ENCODE measurements at places on chromosomes 4 and X.

- DNase-seq, result no peak
Observed at GRCh38 chr4:122119739-122120138, 32.4 kb upstream of the BLTP1 start.

- no peak for DNase-seq
Observed at GRCh38 chr4:161585011-161585410, 578.8 kb downstream of the FSTL5 start.

DNA sequence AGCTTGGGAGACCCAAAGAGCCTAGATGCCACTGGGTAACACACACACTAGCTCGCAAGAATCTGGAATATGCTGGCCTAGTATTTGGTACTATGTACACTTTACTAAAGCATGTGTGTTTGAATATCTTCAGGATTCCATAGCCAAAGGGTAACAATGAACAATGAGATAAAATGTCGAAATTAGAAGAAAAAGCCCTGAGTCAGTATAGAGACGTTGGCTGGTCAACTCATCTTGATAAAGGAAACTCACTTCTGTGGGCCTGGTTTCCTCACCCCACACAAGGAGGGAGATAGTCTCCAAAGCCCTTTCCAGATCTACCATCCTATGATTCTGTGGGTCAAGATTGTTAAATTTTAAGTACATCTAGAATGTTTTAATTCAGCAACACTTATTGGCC is 6.9 kb downstream of the ZDHHC9 start:
- DNase-seq, result no peak

- DNase-seq, result no peak
Observed at GRCh38 chr4:165328708-165329107, 1.2 kb downstream of the MSMO1 start.

DNA sequence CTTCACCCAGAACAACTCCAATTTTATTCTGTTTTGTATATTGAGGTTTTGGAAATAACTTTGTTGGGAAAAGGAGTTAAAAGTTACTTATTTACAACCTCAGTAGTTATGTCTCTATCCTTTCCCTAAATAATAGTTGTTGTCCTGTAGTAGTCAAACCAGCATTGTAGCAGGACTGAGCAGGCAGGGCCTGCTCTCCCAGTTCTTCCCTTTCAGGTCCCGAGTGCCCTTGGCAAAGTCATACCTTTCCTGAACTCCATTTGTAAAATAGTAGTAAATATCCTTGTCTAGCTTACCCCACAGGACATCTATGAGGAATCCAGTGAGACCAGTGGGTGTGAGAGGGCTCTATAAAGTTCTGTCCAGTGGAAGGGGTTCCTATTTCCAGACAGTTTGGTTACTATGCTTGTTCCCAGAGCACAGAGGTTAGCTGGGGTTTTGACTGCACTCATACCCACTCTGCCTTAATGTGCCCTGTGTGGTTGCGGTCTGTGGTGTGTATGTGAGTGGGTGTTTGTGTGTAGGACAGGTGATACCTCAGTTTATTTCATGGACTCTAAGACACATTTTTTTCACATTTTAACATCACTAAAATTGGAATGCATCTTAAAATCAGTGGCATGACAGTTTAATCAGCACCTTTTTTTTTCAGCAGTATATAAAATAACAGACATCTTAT is 136.3 kb downstream of the AMMECR1 start:
- DNase-seq, result no peak

DNA sequence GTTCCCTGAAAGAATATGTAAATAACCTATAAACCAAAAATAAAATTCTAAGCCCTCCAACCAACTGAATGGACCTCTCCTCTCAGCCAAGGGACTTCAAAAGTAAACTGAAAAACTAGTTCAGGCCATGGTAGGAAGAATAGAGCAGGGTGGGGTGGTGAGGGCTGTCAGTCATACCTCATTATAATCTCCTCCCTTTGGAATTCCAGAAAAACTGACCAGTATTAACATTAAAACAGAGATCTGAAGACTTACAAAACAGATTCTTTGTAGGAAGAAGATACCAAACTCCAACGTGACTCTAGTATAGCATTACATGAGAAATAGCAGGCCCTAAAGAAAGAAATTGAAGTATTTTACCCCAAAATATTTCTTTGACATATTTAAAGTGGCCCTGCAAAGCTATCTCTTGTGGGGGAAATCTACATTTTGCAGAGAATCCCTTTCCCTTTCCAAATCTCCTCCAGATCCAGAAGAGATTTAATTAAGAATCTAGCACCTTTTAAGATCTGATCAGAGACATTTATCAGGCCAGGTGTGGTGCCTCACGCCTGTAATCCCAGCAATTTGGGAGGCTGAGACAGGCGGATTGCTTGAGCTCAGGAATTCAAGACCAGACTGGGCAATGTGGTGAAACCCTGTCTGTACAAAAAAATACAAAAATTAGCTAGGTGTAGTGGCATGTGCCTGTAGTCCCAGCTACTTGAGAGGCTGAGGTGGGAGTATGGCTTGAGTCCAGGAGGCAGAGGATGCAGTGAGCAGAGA is 15.1 kb downstream of the TBC1D9 start:
- DNase-seq, result no peak

- peak; percentile 49 for DNase-seq
Observed at GRCh38 chr4:4984186-4984585, 35.1 kb downstream of the CYTL1 start.

- no peak for DNase-seq
Observed at GRCh38 chrX:101386542-101386885, 523 bp upstream of the BTK start.

DNA sequence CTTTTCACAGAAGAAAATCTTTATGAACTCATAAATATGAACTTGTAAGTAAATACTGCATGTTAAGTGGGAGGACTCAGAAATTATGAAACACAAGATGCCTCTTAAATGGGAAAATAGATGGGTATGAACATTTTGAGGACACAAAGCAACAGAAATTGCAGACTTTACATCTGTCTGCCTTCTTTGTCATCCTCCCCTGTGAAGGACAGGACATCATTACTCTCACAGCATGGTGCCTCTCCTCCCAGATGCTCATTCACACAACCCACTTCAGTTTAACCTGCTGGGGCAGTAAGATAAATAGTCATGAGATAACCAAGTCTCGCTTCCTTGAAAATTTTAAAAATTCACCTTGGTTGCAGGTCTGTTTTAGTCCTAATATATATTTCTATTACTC is 144.5 kb downstream of the APBB2 start:
- no peak for DNase-seq

DNA sequence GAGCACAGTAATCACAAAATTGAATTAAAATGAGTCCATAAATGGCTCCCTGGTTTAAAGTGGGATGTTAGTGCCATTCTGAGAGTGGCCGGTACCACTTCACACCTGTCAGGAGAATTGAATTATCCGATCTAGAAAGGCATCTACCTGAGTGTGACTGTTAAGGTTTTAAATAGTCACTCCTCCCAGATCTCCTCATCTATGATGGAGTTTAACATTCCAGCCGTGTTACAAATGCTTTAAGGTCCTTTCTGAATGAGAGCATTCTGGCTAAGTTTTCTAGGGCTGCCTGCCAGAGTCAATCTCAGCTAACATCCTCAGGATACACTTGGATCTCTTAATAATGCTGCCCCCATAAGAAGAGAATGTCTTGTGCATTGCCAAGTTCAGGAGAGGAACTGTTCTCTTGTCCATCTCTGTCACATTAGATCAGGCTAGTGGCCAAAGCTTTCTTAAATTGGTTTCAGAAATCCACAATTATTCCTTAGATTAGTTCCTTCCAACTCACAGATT is 231.1 kb downstream of the SLC39A8 start:
- DNase-seq, result no peak

GRCh38 chr4:85994576-85994975 is 365.3 kb downstream of the MAPK10 start:
- DNase-seq, result no peak

- DNase-seq, result no peak
Observed at GRCh38 chr4:180437601-180438000, 1805.6 kb upstream of the TENM3 start.

GRCh38 chr4:144599621-144600020 is 46.3 kb upstream of the HHIP start:
- DNase-seq, result no peak

- DNase-seq, result no peak
Observed at GRCh38 chr4:14272206-14272605, 644.7 kb upstream of the BOD1L1 start.

DNA sequence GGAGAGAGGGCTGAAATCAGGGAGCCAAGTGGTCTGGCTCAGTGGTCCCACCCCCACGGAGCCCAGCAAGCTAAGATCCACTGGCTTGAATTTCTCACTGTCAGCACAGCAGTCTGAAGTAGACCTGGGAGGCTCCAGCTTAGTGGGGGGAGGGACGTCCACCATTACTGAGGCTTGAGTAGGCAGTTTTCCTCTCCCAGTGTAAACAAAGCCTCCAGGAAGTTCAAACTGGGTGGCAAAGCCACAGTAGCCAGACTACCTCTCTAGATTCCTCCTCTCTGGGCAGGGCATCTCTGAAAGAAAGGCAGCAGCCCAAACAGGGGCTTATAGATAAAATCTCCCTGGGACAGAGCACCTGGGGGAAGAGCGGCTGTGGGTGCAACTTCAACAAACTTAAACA is 88.1 kb downstream of the NPFFR2 start:
- no peak for DNase-seq

DNA sequence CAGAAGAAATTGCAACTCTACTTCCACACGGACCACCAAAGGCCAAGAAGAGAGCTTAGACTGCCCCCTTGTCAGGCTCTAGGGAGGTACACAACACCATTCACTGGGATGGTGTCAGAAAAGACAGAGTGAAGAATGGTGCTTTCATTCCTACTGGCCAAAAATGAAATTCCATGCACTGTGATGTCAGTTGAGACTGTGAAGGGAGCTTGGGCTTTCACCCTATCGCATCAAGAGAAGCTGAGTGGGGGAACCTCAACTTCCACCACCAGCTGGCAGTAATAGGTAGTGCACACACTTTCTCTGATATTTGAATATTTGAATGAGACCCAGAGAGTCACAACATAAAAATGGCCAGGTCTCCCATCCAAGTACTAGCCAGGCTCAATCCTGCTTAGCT is 65.9 kb downstream of the ZNF711 start:
- no peak for DNase-seq

DNA sequence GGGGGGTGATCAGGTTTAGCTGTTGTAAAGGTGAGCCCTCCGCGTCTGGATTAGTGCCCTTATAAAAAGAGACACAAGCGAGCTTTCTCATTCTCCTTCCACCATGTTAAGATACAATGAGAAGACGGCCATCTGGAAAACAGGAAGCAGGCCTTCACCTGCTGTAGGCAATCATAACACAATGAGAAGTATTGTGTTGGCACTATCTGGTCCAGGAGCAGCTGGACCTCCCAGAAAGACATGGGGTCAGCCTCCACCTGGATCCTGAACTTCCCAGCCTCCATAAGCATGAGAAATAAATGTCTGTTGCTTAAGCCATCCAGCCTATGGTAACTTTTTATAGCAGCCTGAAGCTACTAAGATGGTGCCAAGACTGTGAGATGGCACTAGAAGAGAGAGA is 8.6 kb upstream of the SMIM20 start:
- no peak for DNase-seq

GRCh38 chrX:12702509-12703091 is 88.6 kb upstream of the PRPS2 start:
- no peak for DNase-seq

GRCh38 chr4:83785891-83786290 is 250.0 kb downstream of the GPAT3 start:
- no peak for DNase-seq

- no peak for DNase-seq
Observed at GRCh38 chrX:107683124-107683895, 55.0 kb downstream of the PRPS1 start.

DNA sequence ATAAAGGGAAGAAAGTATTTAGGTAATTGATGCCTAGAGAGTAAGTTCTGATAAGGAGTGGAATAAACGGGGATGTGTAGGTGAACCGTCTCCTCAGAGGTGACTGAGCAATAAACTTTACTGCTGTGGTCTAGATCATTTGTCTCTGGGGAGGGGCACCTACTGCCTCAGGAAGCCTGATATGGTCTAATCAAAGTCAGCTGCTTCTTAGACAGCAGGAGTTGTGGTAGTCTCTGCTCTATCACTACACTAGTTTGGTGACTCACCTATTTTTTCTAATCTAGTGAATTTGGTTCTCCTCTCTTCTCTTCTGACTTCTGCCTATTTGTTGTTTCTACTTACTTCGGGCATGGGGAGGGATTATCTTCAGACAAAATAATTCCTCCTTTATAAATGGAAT is 95.1 kb upstream of the STIM2 start:
- no peak for DNase-seq

DNA sequence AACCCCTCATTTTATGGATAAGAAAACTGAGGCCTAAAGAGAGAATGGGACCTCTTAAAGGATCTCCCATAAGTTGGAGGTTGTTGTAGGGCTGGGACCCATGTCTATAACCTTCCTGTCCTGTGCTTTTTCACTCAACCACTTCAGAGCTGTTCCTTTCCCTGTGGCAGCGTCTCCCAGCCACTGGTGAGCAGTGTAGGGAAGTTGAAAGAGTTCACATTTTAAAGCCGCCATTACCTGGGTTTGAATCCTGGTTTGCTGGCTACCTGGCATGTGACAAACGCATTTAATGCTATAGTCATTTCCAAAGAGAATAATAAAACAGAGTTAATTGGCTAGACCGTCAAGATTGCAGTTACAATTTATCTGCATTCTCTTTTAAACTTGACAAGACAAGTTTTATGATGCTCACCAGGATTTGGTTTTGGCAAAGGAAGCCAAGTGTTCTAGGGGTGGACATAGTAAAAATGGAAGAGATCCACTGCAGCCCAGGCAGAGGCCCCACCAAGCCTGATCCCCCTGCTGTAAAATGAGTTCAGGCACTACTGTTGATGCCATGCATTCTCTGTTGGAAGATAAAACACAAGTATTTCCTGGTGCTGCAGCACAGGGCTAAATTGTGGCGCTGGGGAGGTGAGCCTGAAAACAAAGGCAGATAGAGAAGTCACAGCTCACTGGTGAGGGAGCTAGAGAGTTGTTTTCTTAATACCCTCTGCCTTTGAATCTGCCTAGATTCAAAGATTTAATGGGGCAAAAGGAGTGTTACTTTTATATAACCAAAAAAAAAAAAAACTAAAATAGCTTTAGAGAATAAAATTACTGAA is 218.7 kb downstream of the NWD2 start:
- no peak for DNase-seq

GRCh38 chr4:128973384-128973783 is 120.0 kb downstream of the SCLT1 start:
- no peak for DNase-seq

DNA sequence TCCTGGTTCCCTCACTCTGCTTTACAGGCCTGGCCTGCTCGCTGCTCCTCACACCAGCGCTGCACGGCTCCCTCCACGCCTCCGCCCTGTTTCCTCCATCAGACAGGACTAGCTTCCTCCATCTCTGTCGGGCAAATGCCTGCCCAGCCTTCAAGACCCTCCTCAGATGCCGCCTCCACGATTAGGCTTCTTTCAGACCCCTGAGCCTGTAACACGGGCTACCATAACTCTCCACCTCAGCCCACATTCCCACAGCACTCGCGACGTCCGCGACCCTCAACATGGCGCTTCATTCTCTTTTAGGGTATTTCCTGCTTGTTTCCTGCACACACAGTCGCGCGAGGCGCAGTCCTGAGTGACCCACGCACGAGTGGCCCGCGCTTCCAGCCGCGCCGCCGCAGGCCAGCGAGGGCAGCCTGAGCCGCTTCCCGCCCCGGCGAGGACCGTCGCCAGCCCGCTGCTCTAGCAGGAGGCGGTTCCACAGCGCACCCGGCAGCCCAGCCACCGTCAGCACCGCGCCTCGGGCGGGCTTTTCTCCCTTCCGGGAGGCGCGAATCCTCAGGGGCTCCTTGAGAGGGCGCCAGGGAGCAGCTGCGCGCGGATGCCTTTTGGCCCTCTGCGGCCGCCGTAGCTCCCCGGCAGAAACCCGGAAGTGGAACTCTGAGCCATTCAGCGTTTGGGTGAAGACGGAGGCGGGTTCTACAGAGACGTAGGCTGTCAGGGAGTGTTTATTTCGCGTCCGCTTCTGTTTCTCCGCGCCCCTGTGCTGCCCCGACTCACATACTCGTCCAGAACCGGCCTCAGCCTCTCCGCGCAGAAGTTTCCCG is at the start of gene FRG1:
Gene FRG1 (plus strand): TSS at position 695 of the 827 bp plus-strand sequence. CDS start 138 bp downstream, outside the sequence.
- DNase-seq, result peak; percentile 97
